ENCODE measurements at places on chromosomes 6 and 20. TPM values are rescaled to one million over a fixed set of nuclear protein-coding genes. Genes with fewer than 3 reads are reported as not detected.

FERMT1 gene
- 2.4 TPM for total RNA-seq

HLA-F gene
- total RNA-seq, result 102 TPM

LHFPL5 gene
- total RNA-seq, result not detected

C4B gene
- 170 TPM for total RNA-seq

DNA sequence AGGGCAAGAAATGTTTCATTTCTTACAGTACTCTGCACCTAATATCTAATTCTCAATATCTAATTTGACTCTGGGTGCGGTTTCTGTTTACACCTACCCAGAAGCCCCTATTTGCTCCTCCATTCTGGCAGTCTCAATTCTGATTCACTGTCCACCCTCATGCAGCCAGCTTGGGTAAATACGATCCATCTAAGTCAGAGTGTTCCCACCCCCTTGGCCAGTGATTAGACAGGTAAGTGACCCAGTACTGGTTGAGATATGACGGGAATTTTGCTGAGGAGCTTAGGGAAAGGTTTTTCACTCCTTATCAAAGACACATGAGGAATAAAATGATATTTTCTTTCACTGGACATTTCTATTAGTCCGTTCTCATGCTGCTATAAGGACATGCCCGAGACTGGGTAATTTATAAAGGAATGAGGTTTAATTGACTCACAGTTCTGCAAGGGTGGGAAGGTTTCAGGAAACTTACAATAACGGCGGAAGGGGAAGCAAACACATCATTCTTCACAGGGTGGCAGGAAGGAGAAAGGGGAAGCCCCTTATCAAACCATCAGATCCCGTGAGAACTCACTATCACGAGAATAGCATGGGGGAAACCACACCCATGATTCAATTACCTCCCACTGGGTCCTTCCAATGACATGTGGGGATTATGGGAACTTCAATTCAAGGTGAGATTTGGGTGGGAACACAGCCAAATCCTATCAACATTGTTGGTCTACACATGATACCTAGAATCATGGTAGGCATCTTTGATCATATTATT lies 29.4 kb downstream of the GLO1 start:
- H3K27me3 ChIP-seq, result no peaks in the 10 kb centered on the region
- no peak for DNase-seq
- no peaks in the 10 kb centered on the region for H3K4me1 ChIP-seq
- no peak overlapping the region for H3K4me3 ChIP-seq
- H3K36me3 ChIP-seq, result peaks cover 16% of the 10 kb centered on the region

GRCh38 chr20:21228511-21228910 lies 74.6 kb upstream of the XRN2 start:
- H3K36me3 ChIP-seq, result peaks cover 20% of the 10 kb centered on the region
- DNase-seq, result no peak
- H3K27me3 ChIP-seq, result no peaks in the 10 kb centered on the region
- H3K4me1 ChIP-seq, result no peaks in the 10 kb centered on the region
- no peak overlapping the region for H3K4me3 ChIP-seq
- H3K27ac ChIP-seq, result no peak overlapping the region

- H3K4me3 ChIP-seq, result no peak overlapping the region
- no peak overlapping the region for H3K27ac ChIP-seq
- peaks cover 65% of the 10 kb centered on the region for H3K36me3 ChIP-seq
- no peaks in the 10 kb centered on the region for H3K4me1 ChIP-seq
- DNase-seq, result no peak
Measured at GRCh38 chr20:64000906-64001305, 20.0 kb downstream of the PRPF6 start.

DNA sequence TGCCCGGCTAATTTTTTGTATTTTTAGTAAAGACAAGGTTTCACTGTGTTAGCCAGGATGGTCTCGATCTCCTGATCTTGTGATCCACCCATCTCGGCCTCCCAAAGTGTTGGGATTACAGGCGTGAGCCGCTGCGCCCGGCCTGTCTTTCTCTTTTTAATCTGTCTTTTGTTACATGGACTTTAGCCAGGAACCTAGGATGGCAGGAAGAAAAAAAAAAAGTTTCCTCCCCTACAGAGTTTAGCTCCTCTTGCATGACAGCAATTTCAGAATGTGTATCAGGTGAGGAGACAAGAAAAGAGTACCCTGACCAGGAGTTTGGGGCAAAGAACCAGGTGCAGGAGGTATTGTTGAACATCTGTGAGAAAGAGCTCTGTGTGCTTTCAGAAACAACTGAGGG lies 21.4 kb upstream of the TXLNB start:
- no peaks in the 10 kb centered on the region for H3K36me3 ChIP-seq
- no peak for DNase-seq
- no peak overlapping the region for H3K4me3 ChIP-seq

GRCh38 chr6:140414966-140415620 lies 1040.6 kb upstream of the CITED2 start:
- no peaks in the 10 kb centered on the region for H3K36me3 ChIP-seq
- no peak overlapping the region for H3K27ac ChIP-seq
- DNase-seq, result no peak
- H3K27me3 ChIP-seq, result no peaks in the 10 kb centered on the region
- H3K4me3 ChIP-seq, result no peak overlapping the region

GRCh38 chr6:170365593-170365992 lies 59.0 kb downstream of the FAM120B start:
- H3K36me3 ChIP-seq, result no peaks in the 10 kb centered on the region
- H3K27me3 ChIP-seq, result no peaks in the 10 kb centered on the region
- peaks cover 16% of the 10 kb centered on the region for H3K4me1 ChIP-seq
- DNase-seq, result no peak

Measured in lung (tissue), 17 donors.